Fibroblast of mammary gland (primary cell): ENCODE measurements at places on chromosomes 5 and 9.

DNA sequence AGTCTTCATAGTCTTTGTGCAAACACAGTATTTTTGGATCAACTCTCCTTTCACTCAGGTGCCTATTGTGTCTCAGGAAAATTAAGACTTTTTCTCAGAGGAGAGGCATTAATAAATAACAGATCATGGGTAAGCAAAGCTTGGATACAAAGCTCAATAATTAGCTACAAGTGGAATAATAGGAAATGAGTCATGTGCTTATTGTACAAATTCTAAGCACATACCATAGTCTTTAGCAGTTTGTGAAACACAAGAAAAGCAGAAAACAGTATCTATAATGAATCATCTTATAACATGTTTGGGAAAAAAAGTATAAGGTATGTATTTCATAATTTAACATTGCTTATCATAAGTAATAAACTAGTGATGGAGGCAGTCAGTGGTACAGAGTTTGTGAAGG is 477.0 kb downstream of the CDH10 start:
- peak; percentile 13 for DNase-seq

DNA sequence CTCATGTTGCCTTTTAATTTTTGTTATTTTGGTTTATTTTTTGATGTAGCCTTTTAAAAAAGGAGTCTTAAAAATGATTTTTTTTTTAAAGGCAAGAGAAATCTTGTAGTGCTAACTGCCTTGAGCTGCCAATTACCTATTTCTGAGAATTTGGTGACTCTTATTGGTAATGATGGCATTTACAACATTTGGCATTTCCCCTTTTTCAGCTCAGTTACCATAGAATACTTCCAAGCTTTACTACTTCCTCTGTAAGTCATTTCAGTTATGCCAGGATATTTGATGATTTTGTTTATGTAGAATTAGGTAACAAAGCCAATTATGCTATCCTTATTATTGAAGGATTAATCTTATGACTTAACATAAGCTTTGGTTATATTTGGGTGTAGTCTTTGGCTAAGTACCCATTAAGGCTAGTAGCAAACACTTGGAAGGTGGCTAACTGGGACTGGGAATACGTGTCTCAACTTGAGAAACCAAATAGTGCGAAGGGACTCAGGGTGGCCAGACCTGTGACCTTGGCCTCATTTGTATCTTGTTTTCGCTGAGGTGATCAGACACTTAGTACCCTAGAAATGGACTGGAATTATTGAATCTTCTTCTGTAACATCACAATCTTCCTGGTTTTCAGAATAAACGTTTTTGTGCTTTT is 27.7 kb downstream of the CDC37L1 start:
- DNase-seq = no peak

GRCh38 chr5:117679046-117679445 is 1104.4 kb upstream of the SEMA6A start:
- DNase-seq = no peak

DNA sequence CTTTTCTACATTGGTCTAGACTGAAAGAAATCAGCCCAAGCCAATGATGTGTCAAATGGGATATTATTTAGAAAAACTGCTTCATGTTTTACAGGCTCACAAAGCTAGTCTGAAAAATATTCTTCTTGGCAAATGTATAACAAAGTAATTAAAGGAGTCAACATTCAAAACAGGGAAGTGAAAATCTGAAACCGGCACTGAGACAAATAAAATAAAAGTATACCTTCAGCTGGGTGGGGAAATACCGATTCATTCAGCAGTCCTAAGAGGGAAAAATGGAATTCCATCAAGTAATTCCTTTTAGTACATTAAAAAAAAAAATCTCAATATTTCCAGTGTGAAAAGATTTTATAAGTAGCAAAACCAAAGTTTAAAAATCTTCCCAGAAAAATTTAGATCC is 259.6 kb upstream of the SLC24A2 start:
- no peak for DNase-seq

GRCh38 chr9:20725675-20726074 is 41.6 kb downstream of the FOCAD start:
- no peak for DNase-seq

DNA sequence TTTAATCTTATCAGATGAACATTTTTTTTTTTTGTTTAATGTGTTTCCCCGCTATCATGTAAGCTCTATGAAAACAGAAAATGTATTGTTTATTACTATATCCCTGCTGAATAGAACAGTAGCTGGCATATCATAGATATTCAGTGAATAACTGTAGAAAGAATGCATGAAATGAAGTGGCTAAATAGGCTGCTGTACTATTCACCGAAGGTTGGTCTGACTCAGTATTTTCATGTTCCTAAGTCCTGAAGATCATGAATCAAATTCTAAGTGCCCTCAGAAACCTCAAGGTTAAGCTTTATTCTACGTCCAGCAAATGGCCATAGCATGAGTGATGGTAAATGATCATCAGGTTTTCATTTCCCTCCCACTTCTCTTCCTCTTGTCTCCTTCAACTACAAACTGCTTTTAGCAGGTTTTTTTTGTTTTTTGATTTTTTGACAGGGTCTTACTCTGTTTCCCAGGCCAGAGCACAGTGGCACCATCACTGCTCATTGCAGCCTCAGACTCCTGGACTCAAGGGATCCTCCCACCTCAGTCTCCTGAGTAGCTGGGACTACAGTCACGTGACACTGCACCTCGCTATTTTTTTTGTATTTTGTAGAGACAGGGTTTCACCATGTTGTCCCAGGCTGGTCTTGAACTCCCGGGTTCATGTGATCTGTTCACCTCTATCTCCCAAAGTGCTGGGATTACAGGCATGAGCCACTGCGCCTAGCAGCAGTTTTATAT is 19.1 kb upstream of the ZFAND5 start:
- DNase-seq = peak; percentile 94

DNA sequence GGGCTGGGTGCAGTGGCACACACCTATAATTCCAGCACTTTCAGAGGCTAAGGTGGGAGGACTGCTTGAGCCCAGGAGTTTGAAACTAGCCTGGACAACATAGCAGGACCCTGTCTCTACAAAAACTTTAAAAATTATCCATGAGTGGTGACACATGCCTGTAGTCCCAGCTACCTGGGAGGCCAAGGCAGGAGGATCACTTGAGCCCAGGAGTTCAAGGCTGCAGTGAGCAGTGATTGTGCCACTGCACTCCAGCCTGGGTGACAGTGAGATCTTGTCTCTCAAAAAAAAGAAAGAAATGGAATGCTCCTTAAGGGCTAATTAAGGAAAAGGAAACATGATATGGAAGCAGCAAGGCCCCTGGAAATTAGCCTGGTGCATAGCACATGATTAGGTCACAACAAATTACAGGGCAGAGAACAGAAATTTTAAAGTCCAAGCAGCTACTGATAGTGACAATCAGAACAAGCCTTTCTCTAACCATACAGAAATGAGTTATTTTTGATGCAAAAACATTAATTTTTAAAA is 19.5 kb downstream of the ANKH start:
- no peak for DNase-seq

- DNase-seq = no peak
These were observed 393.8 kb downstream of the PLK2 start for GRCh38 chr5:58066076-58066475.

- DNase-seq = no peak
These were observed 24.9 kb downstream of the HK3 start for GRCh38 chr5:176874198-176874780.

DNA sequence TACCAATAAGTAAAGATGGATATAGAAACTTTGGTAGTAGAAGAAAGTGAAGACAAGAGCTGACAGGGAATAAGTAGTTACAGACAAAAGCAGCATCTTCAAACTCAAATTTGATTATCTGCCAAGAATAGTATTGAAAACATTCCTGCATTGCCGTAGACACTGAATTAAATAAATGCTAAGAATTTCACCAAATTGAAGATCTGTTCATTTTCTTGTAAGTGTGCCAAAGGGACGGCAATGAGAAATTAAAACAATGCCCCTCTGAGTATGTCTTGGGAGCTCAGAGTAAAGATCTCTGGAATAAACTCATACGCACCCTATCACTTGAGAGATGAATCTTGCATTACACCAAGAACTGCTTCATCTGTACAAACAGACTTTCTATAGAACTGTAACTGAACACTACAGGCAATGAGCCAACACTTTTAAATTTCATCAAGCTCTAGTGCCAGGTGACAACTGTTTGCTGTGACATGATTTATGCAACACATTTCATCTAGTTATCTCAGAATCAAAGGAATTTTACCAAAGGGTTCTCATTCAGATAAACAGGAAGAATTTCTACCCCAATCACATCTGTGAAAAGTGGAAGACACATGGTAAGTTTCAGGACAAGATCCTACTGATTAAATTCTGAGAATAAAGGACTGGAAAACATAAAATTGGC is 66.9 kb downstream of the RFX3 start:
- peak; percentile 12 for DNase-seq

DNA sequence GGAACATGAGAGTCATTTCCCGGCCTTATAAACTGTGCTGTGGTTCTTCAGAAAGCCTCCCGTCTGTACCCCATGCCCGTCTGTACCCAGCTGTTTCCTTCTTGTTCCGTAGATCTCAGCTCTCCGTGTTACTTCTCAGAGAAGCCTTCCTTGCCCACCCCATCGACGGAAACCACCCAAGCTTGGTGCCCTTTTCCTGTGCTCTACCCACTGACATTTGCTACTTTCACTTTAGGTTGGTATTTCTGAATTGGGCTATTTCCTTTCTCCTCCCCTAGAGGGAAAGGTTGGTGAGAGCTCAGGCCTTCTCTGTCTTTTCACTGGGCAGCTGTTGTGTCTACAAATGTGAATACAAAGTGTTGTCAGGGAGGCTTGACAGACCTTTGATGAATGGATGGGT is 764.5 kb upstream of the ADAMTS16 start:
- no peak for DNase-seq

DNA sequence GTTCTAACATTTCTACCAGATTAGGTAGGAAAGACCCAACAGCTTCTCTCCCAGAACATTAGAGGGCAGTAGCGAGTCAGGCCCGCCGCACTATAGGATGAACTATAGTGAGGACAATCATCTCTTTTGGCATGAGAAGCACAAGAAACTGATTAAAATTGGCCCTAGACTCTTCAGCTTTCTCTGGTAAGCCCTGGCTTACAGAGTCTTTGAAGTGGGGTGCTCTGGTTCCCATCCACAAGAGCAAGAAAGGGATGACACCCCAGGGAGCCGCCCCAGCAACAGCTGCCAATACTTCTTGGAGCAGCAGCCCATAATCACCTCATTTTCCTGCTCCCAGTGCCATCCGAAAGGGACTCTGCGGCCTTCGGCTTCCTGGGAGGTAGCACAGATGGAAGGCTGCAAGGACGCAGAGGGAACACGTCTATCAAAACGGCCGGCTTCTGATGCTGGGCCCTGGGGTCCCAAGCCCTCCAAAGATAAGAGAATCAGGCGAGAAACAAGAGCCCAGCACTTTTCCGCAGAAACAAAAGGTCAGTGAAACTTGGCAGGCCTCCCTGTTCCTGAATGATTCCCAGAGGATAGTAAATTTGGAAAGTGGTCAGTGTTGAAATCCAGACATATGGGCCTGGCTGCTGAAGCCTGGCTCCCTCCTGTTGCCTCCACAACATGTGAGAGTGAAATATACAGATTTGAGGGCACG is 69.3 kb downstream of the HSD17B3 start:
- peak; percentile 91 for DNase-seq

DNA sequence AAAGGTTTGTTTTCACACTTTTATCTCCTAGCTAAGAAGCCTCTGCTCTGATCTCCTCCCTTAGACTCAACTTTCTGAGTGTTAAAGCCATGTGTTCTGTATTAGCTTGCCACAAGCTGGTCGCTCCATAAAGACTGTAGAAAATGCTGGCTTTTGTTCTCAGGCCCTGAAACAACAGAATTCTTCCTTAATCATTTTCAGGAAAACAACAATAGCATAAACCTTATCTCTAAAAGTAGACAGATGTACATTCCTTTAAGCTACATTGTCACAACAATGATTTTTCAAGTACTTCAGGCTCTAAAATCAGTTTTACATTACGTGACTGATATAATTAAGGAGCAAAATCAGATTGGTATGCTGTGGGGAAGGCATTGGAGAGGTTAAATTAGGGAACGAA is 41.9 kb downstream of the VCAN start:
- DNase-seq = no peak

- DNase-seq = peak; percentile 50
These were observed 376.1 kb downstream of the BRINP1 start for GRCh38 chr9:118992813-118993794.

DNA sequence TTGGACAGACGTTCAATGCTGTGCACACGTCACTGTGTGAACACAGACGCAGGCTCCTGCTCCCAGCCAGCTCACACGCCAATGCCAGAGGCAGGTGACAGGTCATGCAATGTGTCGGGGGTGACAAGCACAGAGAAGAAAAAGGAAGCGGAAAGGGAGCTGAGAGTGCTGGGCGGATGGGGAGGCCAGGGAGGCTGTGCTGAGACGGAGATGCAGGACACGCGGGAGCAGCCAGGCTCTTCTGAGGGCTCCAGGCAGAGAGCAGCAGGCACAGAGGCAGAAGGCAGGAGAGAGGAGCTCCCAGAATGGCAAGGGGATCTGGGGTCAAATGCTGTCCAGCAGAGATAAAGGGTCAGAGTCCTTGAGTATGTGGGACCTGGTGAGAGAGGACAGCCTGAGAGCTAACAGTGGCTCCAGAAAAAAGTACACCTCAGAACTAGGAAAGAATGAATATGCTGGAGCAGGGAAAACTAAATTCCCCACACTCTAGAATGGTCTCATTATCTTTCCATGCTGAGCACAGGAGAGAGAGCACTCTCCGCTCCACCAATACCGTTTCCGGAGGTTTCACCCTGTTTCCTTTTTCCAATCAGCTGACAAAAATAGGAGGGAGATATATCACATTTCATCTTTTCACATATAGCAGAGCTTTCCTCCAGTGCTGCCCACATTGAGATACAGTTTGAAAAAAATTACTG is 32.8 kb upstream of the NSMF start:
- no peak for DNase-seq

DNA sequence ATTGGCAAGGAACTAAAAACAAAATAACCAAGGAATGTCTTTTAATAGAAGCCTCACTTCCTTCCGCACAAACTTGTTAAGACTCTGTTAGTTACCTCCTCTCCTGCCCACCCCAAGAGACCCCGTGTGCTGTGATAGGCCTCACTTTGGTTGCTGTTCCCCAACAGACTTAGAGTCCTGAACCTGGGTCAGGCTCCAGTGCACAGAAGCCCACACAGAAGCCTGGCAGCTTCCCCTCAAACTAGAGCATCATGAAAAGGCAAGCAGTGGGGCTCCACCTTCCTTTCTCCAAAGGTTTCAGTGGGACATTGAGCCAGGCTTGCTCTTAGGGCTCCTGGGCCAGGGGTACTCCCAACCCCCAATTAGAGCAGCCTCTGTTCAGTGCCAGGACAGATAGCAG is 230.5 kb downstream of the ESM1 start:
- DNase-seq = no peak

DNA sequence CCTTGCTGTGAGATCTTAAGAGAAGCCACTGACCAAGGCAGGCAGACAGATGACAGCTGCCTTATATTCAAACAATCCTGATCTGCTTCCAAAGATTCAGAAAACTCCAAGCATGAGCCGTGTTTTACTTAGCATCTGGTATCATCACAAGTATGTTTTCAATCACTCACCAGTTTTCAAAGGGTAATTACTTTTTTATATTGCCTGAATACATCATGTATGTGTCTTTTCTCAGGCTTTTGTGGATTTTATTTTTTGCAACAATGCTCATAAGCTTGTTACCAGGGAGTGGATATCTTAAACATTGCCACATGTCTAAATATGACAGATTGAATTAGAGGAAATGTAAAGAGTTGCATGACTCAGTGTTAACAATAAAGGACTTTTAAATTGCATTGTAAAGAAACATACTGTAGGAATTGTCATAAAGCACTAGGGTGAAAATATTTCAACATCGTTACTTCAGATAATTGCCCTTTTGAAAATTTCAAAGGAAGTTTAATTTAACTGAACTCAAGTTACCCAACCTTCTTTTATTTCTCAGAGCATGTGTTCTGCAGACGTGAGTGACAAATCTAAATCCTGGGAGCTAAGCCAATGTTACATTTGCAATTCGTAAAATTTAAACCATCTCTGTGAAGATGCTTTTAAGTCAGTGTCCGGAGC is 326.1 kb downstream of the PLK2 start:
- DNase-seq = peak; percentile 85
